ENCODE measurements at places on chromosomes 7 and 10.

DNA sequence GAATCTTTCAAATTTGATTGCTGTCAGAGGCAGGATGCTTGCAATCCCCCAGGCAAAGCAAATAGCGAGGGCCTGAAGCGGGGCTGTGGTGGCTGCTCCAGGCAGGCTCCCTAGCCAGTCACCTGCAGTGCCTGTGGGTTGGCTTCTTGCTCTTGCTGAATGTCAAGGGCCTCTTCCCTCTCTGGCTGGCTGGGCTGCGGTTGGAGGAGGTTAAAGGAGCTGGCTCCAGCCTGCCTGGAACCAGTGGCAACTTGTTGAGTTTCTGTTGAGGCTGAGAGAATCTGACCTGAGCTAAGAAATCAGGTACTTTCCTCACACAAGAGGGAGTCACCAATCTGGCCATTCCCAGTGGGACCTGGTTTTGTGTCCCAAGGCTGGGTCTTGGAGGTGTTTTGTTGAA lies 134.7 kb downstream of the TMEM178B start:
- peak; percentile 5 for DNase-seq

DNA sequence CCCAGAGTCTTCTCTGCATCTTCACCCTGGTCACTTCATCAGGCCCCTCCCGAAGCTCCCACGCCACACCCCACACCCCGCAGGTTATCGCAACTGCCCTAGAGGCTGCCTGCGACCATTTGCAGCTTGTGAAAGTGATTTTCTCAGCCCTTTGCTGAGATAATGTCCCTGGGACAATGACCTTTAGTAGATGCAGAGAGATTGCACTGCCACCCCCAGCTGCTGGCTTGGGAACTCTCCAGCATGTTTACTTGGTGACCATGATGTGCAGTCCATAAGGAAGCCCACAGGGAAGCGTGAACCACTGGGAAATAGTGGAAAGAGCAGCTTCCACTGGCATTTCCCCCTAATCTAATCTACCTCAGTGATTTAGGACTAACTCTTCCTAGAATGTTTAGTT lies 97.3 kb downstream of the WNT2 start:
- DNase-seq, result no peak

GRCh38 chr10:78759456-78760120 lies 309.2 kb upstream of the ZMIZ1 start:
- DNase-seq, result no peak

GRCh38 chr10:71829171-71829570 lies 21.9 kb downstream of the PSAP start:
- no peak for DNase-seq

DNA sequence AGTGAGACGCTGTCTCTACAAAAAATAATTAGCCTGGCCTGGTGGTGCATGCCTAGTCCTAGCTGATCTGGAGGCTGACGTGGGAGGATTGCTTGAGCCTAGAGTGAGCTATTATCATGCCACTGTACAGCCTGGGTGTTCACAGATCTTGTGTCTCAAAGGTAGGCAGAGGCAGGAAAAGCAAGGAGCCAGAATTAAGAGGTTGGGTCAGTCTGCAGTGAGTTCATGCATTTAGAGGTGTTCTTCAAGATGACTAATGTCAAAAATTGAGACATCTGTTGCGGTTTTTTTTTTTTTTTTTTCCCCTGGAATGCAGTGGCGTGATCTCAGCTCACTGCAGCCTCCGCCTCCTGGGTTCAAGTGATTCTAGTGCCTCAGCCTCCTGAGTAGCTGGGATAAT lies 5.4 kb downstream of the PPIA start:
- no peak for DNase-seq

DNA sequence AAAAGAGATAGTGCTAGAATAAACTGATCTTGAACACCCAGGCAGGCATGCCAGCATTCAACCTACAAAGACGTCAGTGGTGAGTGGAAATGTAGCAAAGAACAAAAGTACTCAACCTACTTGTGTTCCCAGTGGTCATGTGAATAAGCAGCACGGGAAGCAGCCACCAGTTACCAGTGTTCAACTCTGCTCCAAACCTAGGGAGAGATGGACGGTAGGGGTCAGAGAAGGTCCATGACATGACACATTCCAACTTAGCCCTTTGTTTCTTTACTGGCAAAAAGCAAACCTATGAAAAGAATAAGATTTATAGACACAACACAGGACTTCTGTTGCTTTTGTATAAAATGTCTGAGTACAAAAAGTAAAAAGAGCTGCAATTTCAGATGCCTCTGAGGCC lies 511.4 kb downstream of the XPNPEP1 start:
- no peak for DNase-seq

DNA sequence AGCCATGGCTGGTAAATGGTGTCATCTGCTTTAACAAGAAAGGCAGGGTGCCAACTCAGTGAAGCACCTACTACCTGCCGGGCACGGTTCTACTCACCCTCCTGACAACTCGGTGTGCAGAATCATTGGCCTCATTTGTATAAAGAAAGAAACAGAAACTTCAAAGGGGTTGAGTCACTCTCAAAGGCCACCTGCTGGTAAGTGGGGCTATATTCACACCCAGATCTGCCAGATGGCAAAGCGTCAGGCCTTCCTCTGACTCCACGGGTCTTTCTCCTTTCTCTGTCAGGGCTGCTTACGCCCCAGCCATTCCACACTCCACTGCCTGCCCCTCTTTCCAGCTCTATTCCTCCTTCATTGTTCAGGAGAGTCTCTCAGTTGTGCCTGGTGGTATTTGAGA lies 309.2 kb downstream of the GFRA1 start:
- DNase-seq, result no peak
